Ovary (tissue), 10 donors: ENCODE measurements at places on chromosomes 7 and 10. TPM values are rescaled to one million over a fixed set of nuclear protein-coding genes. Genes with fewer than 3 reads are reported as not detected.

OPN1SW gene
- not detected for total RNA-seq

RADIL gene
- 2.4 TPM for total RNA-seq

CALHM1 gene
- total RNA-seq: not detected

GDF2 gene
- not detected for total RNA-seq

EPHA1 gene
- total RNA-seq: 0.40 TPM

IL6 gene
- total RNA-seq: 0.94 TPM

PBLD gene
- total RNA-seq: 2.7 TPM

LMOD2 gene
- total RNA-seq: not detected

VWDE gene
- 0.95 TPM for total RNA-seq

FAM25C gene
- not detected for total RNA-seq

DNA sequence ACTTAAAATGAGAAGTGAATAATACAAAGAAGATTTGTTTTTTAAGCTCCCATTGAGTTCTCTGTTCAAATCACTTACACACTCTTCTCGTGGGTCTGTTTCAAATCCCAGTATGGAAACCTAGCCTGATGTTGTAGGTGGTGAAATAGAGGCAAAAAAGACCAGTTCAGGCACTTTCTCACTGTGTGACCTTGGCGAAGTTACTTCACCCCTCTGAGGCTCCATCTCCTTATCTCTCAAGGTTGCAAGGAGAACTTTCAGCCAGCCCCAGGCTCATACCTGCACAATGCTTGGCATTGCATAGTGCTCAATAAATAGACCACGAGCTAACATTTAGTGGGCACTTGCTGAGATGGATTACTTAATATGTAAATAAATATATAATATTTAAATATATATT lies 90.1 kb downstream of the PRLHR start:
- no peak for DNase-seq

DNA sequence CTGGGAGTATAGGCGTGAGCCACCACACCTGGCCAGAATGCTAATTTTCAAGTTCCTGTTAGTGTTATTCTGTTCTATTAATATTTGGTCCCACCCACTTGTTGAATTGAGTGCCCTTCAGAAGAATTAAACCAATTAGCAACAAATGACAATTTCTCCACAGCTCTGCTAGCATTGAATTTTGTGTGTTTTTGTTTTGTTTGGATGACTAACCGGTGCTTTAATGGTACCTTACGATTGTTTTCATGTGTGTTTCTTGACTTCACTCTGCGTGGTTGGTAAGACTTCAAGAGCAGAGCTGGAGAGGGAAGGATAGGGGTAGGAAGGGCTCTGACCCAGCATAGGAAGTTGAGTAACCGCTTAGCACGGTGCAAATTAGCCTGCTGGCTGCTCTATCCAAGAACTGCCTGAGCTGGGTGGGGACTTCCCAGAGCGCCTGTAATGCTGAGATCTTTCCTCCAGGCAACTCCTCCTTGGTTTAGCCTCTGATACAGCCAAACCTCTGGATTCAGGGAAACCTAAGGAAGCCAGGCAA lies 4.6 kb downstream of the ARPC1B start:
- no peak for DNase-seq

DNA sequence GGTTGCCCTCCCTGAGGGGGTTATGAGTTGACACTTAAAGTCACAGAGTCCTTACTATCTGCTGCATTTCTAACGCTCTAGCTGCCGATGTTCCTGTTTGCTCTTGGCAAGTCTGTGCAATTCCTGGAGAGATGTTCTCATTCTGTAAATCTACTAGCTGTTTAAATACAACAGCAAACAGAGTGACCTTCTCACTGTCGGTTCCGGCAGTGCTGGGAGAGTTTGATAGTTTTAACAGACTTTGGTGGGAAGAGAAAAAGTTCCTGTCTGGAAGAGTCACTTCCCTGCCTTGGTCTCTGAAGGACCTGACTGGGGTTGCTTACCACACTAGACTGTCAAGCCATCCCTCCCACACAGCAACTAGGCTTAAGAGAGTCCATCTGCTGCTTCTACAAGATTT lies 63.3 kb upstream of the ELMO1 start:
- no peak for DNase-seq

DNA sequence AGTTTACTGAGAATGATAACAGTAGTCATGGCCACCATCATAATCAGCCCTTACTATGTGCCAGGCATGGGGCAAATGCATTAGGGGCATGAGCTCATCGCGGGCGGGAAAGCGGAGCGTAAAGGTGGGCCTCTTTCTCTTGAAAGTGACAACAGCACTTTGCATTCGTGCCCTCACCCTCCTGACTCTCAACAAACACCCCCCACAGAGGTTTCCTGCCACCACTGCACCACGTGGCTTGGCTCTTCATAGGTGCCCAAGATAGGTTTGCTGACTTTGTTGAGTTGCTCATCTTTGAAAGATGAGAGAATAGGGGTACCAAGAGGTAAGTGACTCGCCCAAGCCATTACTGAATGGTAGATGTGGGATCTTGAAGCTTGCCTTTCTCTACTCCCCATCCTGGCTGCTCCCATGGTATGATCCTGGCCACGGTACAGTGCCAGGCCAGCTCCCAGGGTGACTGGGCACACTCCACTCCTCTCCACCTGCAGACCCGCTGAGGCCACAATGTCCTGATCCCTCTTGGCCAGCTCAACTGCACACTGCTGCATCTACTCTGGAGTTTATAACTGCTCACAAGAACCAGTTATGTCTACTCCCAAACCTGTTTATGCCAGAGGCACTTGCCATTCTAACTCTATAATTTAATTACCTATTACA lies 26.0 kb downstream of the SLIT1 start:
- DNase-seq: no peak

DNA sequence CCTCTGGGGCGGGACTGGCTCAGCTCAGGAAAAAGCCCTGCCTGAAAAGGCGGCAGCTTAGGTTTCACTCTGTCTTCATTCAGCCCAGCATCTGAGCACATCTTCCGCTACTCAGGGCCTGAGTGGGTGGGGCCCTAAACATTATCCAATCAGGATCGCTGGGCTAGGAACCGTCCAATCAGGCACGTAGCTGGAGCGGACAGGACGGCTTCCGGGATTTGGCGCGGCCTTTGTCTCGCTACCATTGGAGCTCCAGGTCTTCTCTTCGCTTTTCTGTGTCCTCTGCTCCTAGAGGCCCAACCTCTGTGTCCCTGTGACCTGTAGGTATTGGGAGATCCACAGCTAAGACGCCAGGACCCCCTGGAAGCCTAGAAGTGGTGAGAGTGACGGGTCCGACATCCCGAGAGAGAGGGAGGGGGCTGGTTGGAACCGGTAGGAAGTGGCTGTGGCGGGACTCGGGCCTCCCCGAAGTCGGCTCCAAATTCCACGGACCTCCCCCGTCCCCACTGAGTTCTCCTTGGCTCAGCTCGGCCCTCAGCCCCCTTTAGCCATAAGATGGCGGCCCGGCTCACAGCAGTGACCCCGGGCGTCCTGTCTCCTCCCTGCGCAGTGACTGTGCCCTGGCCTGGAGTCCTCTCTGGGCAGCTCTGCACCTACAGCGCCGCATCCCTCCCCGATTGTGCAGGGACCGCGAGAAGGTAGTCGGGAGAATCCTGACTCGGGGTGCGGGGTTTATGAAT lies 99.1 kb downstream of the ZNF680 start:
- DNase-seq: peak; percentile 72

- no peak for DNase-seq
Measured at GRCh38 chr10:69344591-69345252, 66.4 kb downstream of the HK1 start.

DNA sequence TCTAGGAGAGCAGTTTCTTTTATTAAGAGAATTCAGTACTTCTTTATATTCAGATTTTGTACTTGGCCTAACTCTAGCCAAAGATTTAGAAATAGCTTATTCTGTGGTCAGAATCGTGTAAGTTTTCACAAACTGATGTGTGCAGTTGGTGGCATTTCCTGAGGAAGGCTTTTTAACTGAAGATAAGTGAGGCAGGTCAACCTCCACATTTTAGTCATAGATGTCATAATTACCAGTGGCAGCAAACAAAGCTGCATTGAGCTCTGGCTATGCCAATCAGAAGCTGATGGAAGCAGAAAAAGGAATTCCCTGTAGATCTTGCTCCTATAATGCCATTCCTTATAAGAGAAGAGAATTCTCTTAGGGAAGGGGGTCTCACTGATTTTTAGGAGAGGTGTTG lies 141.3 kb upstream of the SP8 start:
- DNase-seq: no peak

DNA sequence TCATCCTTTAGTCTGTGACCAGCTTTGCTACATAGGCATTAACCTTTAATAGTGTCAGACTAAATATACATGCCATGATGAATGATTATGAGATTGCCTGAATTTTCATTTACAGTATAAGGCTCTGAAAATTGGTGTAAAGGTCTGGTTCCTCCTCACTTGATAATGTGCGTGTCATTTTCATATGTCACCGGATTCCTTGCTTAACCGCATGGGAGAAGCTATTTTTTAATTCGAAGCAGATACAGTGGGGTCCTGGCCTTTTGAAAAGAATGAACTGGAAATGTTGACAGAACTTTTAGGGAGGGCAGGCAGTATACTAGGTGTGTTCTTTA lies 192.4 kb upstream of the SH2B2 start:
- DNase-seq: no peak

GRCh38 chr7:149071182-149071635 lies 19.3 kb downstream of the ZNF786 start:
- DNase-seq: no peak

DNA sequence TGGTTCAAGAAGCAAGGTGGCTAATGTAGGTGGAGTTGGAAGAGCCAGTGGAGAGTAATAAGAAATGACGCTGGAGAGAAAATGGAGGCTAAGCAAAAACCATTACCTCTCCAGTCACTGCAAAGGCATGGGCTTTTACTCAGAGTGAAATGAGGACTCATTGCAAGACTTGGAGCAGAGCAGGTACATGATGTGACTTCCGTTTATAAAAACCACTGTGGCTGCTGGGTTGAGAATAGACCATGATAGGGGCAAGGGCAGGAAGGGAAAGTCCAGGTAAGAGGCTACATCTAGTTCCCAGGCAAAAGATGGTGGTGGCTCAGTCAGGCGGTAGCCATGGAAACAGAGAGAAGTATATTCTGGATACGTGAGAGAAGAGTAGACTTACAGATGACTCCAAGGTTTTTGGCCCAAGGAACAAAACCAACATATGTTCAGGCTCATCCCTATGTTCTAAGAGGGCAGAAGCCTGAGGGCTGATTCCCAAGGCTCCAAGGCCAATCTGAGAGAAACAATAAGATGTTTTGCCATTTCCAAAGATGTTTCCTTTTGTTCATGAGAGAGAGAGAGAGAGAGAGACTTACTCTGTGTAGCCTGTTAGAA lies 21.5 kb upstream of the PDE1C start:
- no peak for DNase-seq

GRCh38 chr10:86671985-86672710 lies 3.8 kb downstream of the LDB3 start:
- DNase-seq: peak; percentile 70

DNA sequence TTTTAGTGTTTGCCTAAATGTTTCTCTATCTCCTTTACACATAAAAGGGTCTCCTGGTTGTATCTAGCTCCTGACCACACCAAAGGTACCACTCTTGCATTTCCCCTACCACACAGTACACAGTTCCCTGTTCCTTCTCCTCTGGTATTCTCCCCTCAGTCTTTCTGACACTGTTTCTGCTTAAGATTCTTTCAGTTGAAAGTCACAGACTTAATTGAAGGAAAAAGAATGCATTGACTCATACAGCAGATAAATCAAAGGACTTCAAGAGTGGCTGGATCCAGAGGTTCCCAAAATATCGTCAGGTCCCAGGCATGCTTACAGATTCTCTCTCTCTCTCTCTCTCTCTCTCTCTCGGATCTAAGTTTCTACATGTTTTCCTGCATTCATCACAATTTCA lies 185.6 kb upstream of the LRGUK start:
- DNase-seq: no peak

- no peak for DNase-seq
Measured at GRCh38 chr7:87091487-87092066, 32.1 kb upstream of the ELAPOR2 start.

- DNase-seq: no peak
Measured at GRCh38 chr10:118840071-118840775, 85.5 kb upstream of the CACUL1 start.

DNA sequence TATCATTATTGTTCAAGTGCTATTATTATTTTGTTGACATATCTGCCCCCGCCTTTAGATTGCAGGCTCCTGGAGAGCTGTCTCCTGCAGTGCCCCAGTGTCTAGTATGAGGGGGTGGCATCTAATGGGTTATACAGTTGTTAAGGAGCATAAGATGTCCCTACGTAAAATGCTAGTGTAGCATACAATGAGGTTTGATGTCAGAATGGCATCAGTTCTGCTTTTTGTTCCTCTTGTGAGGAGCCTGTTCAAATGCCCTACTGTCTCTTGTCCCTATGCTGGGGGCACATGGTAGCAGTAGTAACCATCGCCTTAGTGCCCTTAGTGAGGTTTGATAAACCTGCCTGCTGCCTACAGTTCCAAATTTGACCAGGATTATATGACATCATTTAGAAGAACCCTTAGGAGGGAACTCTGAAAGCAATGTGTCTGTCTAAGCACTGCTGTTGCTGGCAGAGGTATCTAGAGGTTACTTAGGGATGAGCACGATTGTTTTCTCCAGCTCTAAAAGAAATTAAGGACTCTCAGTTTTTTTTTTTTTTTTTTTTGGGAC lies 9.7 kb downstream of the CREM start:
- no peak for DNase-seq

GRCh38 chr10:126533644-126534043 lies 136.8 kb downstream of the C10orf90 start:
- DNase-seq: no peak

DNA sequence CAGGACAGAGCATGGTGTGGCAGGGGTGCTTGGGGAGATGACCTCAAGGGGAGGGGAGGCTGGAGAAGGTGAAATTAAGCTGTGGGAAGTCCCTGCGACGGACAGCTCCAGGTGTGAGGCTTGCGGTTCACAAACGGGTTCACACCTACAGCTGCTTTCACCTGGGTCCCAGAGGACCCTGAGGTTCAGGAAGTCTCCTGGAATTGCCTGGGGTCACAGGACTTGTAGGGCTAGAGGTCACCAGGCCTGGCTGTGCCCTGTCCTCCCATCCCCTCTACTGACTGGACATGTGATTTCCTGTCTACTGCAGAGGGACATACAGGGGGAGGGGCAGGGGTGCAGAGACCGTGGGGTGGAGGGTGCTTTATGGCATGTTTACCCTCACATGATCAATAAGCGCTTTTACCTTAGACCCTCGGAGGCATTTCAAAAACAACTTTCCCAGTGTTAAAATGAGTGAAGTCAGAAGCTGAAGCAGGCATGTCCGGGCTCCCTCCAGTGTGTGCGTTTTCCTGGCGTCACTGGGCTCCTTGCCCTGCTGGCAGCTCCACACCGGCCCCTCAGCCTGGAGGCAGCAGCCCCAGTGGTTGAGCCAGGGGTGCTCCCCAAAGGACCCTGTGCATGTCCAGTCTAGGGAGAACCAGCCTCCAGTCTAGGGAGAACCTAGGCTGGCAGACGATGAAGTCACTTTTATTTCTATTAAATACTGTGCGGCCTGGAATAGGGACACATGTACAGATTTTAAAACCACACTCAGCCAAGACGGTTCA lies 66.6 kb upstream of the IGFBP3 start:
- no peak for DNase-seq

DNA sequence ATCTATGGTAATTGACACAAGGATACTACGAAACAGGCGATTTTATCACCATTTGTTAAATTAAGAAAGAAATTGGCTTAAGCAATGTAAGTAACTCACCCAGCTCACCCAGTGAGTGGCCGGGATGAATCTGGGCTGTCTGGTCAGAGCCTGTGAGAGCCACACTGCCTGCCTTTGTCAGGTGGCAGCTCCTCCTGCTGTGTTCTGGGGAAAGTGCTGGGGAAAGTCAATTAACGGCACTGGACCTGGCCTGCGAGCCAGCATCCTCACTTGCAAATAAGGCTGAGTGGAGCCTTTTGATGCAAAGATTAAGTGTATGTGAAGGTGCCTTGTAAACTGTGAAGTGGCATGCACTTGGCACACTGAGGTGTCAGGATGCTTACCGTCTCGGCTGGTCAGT lies 13.4 kb upstream of the CXCL12 start:
- no peak for DNase-seq
